ENCODE measurements at places on chromosomes 16 and 17.

- no peak for DNase-seq
Observed at GRCh38 chr17:81487487-81488275, 24.9 kb downstream of the ACTG1 start.

GRCh38 chr17:39549747-39550573 lies 57.8 kb downstream of the NEUROD2 start:
- DNase-seq, result no peak

GRCh38 chr17:48611681-48612455 lies 1.1 kb upstream of the HOXB7 start:
- no peak for DNase-seq

- DNase-seq, result no peak
Observed at GRCh38 chr16:69870761-69871160, 80.4 kb upstream of the CLEC18A start.

- DNase-seq, result no peak
Observed at GRCh38 chr17:901191-901950, 78.2 kb downstream of the NXN start.

DNA sequence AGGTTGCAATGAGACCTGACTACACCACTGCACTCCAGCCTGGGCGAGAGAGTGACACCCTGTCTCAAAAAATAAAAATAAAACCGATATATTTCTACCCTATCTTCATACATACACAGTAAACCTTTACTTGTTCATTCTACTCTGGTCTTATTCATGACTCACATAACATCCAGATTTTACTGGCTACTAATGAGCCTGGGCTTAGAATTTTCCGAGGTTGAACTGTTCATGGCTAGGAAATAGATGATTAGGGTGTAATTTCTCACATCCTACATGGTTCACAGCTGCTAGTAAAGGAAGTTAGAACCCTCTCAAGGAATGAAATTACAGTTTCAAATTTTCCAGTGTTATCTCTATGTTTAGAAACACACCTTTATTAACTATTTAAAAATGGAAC lies 14.7 kb downstream of the GSPT1 start:
- no peak for DNase-seq

DNA sequence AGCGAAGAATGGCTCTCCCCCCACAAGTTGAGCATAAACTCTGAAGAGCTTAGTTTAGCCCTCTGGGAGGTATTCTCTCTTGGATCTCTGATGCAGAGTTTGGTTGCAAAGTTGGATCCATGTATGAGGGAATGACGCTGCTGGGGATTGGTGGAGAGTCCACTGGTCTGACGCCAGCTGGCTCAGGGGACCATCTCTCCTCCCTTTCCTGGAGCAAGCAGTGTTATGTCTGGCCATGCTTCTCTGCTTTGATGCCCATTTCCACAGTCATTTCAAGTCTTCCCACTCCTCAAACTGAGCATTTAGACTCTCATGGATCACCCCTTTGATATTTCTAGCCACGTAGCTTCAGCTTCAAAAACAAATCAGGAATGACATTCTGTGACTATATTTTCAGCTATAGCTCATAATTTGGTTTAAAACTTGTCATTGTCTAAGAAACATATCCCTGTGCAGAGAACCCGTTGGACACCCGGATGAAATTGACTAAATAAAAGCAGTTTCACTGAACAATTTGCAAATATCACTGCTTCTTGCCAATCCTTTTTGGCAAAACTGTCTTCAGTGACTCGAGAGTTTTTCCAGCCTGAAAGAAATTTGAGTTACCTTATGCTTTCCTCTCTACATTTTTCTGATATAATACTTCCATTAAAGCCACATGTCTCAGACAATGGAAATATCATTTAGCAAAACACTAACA lies 193.4 kb upstream of the CDH11 start:
- no peak for DNase-seq

- DNase-seq, result no peak
Observed at GRCh38 chr17:38594152-38594551, 11.6 kb downstream of the SRCIN1 start.

- DNase-seq, result no peak
Observed at GRCh38 chr17:78537217-78537860, 39.9 kb downstream of the DNAH17 start.

GRCh38 chr17:7250695-7251627 lies 573 bp downstream of the CTDNEP1 start:
- DNase-seq, result no peak

DNA sequence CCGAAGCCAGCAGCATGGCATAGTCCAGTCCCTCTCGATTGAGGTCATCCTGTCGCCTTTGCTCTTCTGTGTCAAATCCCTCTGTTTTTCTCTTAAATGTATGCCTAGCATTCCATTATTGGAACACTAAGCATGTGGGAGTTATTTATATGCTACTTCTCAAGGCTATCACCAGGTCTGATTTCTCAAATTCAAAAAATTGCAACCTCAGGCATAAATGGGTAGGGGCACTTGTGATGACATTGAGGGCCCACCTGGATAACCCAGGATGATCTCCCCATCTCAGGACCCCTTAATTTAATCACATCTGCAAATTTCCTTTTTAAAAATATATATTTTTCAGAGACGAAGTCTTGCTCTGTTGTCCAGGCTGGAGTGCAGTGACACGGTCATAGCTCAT lies 95.7 kb downstream of the BMERB1 start:
- no peak for DNase-seq

- DNase-seq, result no peak
Observed at GRCh38 chr16:68452176-68452575, 3.9 kb upstream of the SMPD3 start.

GRCh38 chr16:50494501-50495491 lies 53.4 kb upstream of the NKD1 start:
- no peak for DNase-seq

DNA sequence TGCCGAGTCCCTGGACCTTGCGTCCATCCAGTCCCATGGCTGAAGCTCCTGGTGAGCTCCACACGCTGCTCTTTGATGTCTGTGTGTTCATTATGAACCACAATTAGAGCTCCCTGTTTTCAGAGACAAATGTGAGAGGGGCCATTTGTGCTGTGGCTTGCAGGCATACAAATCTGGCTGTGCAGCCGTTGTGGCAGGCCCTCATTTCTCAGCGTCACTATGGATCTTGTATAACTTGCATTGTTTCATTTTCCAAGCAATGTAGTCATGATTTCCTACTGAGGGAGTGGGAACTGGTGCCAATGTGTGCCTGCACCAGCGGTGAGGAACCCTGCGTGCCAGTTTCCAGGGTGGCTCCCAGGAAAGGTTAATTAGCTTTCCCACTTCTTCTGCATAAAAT lies 542.6 kb downstream of the TMEM114 start:
- DNase-seq, result no peak

- peak; percentile 68 for DNase-seq
Observed at GRCh38 chr17:2137342-2138098, 82.6 kb downstream of the HIC1 start.

GRCh38 chr17:65231662-65232335 lies 94.6 kb downstream of the RGS9 start:
- DNase-seq, result peak; percentile 76

- peak; percentile 80 for DNase-seq
Observed at GRCh38 chr17:35788477-35789368, 6.7 kb downstream of the MMP28 start.

- peak; percentile 11 for DNase-seq
Observed at GRCh38 chr16:27951489-27952120, 111.9 kb downstream of the GSG1L start.

DNA sequence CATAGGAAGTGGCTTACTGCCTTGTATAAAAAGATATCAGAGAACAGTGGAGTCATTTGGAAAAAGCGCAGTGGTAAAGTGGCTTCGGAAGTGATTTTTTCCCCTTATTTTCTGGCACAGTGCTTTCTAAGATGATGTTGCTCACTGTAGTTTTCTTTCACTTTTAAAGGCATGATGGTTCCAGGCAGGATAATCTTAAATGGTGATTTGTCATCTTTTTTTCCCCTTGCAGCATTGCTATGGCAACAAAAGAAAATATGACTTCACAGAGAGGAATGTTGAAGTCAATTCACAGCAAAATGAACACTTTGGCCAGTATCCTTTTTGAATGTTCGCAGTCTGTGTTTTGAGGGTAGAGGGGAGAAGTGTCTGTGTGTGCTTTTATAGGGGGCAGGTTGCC lies 42.5 kb downstream of the GOSR1 start:
- peak; percentile 83 for DNase-seq

GRCh38 chr16:66569827-66570405 lies 3.7 kb downstream of the CMTM1 start:
- no peak for DNase-seq

DNA sequence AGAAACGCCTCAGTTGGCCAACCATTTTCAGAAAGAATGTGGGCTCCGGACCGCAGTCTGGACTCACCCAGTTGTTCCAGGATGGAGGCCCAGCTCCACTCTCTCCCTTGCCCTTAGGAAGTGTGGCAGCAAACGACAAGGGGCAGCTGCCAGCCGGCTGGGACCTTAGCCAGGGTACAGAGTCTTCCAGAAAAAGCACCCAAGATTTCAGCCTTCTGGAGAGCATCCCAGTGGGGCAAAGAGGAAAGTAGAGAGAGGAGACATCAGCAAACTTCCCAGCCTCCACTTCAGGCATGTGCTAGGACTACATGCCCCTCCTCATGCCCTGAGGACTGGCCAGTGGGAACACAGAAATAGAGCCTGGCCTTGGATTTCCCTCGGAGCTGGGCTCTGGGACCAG lies 56.8 kb upstream of the SCNN1B start:
- DNase-seq, result no peak

DNA sequence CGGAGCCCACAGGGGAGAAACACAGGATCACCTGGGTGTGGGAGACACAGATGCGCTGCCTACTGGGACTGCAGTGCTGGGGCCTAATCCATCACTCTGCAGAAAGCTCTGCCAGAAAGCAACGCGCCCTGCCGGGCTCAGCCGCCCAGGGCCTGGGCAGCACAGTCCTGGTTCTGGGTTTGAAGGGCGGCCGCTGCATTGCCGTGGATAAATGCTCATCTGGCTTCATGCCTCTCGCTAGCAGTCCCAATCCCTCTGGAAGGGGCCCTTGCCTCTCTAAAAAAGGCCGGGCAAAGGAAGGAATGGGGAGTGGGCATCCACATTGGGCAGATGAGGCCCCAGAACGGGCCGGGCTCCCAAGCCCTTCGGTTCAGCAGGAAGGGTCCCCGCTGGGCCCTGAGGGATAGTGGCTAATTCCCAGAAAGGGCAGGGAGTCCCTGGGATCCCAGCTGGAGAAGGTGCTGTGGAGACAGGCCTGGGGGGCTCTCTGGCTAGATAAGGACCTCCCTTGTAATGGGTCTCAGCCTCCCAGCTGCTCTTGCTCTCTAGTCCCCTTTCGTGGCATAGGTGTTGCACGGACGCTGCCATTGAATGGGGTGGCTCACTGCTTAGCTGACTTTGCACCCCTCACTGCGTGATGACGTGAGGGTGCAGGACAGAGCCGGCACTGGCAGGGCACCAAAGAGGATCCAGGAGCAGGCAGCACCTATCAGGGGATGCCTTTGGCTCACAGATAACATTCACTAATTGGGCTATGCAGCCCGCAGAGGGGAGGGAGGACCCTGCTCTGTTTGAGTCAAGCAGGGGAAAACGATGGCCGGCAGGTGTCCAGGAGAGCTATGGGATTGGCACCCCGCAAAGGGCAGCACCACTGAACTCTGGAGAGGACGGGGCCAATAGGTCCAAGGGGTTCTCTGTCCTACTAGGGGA lies 88.6 kb downstream of the PGS1 start:
- no peak for DNase-seq

DNA sequence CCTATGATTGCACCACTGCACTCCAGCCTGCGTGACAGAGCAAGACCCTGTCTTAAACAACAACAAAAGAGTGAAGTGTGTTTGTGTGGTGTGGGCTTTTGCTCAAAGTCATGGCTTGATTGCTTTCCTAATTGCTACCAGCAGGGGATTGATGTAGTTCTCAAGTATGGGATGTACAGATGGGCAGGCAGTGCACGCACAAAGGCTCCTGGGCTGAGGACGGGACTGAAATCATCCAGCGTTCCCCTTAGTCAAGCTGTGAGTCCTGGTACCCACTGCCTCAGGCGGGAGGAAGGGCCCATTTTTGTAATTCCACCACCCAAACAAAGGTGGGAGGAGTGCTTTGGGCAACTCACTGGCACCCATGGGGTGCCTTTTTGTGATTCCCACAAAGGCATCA lies 47.3 kb downstream of the GDE1 start:
- DNase-seq, result no peak

DNA sequence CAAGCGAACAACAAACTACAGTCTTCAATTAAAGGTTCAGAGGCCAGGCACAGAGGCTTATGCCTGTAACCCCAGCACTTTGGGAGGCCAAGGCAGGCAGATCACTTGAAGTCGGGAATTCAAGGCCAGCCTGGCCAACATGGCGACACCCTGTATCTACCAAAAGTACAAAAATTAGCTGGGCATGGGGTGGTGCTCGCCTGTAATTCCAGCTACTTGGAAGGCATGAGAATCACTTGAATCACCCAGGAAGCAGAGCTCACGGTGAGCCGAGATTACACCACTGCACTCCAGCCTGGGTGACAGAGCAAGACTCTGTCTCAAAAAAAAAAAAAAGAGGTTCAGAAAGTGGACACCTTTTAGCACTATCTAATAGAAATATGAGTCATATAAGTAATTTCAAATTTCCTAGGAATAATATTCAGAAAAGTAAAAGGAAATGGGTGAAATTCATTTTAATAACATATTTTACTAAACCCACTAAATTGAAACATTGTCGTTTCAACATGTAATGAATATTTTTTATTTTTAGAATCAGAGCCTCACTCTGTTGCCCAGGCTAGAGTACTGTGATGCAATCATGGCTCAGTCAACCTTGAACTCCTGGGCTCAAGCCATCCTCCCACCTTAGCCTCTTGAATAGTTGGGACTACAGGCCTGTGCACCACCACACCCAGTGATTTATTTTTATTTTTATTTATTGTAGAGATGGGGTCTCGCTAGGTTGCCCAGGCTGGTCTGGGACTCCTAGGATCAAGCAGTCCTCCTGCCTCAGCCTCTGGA lies 15.2 kb upstream of the MARCHF10 start:
- DNase-seq, result no peak

- no peak for DNase-seq
Observed at GRCh38 chr17:29569245-29569950, 897 bp downstream of the TP53I13 start.

DNA sequence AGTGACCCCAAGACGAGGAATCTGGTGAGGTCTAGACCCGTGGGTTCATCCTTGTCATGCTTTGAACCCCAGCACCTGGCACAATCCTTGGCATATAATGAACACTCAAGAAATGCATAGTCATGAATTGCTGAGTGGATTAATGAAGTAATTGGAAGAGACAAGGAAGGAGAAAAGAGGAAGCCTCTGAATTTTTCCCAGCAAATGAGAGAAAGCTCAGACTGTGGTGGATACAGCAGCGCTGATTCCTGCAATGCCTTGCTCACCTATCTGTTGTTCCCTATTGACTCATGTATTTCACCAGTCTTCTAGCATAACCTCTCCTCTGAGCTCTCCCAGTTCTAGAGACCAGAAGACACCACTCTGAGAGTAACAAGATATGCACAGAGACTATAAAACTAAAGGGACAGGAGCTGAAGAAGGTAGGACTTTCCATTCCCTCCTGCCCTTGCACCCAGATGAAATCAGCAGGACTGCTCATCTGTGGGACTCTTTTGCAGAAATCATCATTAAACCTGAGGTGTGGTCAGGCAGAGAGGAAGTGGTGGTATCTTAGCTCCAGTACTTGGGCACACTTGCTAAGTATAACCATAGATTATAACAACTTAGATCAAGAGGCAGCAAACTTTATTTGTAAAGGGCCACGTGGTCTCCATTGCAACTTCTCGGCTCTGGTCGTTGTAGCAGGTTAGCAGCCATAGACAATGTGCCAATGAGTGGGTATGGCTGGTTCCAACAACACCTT lies 102.8 kb downstream of the MAF start:
- DNase-seq, result no peak

Data from non-pigmented ciliary epithelial cell (primary cell).